NCI-H2171 (cell line): ENCODE measurements at places on chromosomes 6 and 20.

DNA sequence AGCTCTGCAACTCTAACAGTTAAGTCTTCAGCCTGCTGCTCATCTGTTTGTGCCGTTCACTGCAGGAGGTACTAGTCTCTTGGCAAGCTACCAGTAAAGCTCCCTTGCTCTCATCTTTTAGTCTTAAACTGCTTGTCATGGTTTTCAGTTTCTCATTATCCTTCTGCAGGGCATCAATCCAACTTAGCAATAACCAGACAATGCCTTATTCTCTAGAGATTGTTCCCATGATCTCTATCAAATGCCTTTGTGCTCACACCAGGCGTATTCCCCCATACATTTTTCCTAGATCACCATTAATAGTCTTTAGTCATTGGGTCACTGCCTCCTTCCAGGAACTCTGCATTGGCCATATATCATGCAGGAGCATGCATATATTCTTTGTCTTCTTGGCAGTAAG, 171.3 kb downstream of the GRM1 start:
- peak; percentile 14 for DNase-seq

DNA sequence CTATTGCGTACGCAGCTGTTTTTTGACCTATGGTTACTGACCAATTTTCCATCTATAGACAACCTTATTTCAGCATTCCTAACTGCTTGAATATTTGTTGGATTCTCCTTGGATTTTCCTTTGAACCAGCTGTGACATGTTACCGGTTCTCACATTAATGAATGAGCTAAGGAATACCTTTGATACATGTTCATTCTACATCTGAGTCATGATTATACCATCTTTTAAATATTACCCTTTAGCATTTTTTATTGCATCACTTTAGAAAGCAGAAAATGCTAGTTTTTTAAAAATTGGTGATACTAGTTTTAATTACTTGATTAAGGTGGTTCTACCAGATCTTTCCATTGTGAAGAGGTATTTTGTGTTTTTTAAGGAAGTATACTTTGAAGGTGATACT, 1.9 kb upstream of the IGF2R start:
- DNase-seq, result no peak

GRCh38 chr6:126396131-126396530, 56.2 kb downstream of the CENPW start:
- no peak for DNase-seq

GRCh38 chr6:134605034-134605433, 287.1 kb upstream of the SGK1 start:
- DNase-seq, result peak; percentile 65

- DNase-seq, result no peak
These were observed 15.7 kb upstream of the SRSF3 start for GRCh38 chr6:36578431-36578830.

GRCh38 chr6:85015396-85015990, 251.1 kb upstream of the TBX18 start:
- DNase-seq, result no peak

DNA sequence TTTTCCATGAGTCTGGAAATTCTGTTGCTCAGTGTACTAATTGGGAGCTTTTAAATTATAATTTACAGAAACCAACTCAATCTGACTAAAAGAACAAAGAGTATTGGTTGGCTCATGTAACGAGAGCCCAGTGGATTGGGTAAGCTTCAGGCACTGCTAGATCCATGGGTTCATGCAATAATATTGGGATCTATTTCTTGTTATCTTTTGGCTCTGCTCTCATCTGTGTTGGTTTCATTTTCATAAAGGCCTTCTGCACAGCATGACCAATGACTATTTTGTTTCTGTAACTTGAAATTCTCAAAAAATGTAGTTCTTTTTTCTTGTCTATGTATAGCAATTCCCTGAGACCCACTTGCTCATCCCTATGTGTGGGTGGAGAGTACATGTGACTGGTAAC, 12.0 kb downstream of the SLC2A10 start:
- DNase-seq, result no peak

GRCh38 chr20:25296094-25297093, 48.5 kb downstream of the PYGB start:
- DNase-seq, result no peak

- no peak for DNase-seq
These were observed 25.1 kb upstream of the ENPP1 start for GRCh38 chr6:131782764-131783163.

DNA sequence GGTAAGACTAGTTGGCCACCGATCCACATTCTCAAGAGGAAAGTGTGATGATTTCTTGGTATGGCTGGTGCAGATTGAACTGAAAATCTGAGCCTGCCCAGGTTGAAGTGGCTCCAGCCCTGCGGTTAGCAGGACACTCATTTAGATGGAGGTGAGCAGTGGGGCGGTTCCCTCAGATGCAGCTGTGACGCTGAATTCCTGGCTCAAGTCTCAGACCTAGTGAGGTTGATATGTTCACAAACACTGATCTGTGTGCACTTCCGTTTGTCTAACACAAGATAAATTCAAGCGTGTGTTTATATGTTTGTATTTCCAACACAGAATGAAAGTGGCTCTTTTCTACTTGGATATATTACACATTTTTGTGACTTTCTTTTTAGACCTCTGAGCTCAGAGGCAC, 83.4 kb upstream of the FRMD1 start:
- DNase-seq, result no peak

GRCh38 chr20:24837781-24838450, 111.2 kb upstream of the CST7 start:
- DNase-seq, result no peak

- no peak for DNase-seq
These were observed 42.8 kb upstream of the RALGAPA2 start for GRCh38 chr20:20755231-20755630.

GRCh38 chr20:5973172-5973571, 22.7 kb downstream of the MCM8 start:
- DNase-seq, result no peak

GRCh38 chr6:20092071-20092566, 120.2 kb downstream of the MBOAT1 start:
- no peak for DNase-seq

DNA sequence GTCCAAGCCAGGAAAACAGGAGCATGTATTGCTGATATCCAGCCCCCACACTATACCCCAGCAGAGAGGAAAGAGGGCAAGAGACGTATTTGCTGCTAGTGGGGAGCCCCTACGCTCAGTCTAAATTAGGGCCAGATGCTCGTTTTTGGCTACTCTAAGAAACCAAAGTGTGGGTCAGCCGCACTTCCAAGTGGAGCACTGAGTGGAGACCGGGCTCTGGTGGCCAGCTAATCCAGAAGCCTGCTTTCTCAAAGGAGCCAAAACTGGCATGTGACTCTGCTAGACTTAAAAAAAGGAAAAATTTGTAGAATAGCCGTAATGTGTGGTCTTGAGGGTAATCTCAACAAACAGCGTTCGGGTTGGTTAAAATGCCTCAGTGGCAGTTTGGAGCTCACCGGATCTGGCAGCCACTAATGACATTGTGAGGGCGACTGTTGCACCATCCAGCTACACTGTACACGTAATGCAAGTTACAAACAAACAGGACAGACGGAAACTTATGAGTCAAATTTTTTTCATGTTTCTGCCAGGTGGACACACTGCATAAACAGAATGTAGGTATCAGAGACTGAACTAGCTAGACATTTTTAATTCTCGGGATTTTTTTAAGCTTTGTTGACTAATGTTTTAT, 230.9 kb downstream of the FOXC1 start:
- no peak for DNase-seq

DNA sequence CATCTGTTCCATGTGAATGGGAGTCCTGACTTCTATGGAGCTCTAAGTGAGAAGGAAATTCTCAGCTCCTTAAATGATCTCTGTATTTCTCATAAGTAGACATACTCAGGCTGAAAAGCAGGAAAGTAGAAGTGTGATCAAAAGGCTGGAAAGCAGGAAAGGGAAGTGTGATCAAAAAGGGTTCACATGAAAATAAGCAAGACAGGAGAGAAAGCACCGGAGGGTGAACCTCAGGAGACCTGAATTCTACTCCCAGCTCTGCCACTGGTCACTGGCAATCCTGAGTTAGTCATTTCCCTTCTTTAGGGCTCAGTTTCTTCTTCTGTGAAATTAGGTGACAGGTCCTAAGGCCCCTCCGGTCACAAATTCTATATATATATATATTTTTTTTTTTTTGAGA, 55.5 kb upstream of the TRERF1 start:
- DNase-seq, result no peak

DNA sequence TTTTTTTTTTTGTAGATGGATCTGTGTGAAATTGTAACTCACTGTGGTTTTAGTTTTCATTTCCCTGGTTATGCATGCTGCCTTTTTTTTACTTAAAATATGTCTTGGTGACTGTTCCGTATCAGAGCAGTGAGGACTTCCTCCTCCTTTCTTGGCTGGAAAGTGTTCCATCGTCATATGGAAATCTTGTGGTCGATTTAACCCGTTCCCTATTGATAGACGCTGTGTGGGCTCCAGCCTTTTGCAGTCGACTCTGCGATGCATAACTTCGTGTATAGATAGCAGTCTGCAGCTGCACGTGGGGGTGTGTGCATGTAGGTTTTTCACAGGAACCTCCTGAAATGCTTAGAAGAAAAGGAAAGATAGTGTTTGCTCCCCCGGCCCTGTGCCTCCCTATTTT, 28.1 kb upstream of the PNPLA1 start:
- no peak for DNase-seq

GRCh38 chr6:65566117-65566516, 140.9 kb downstream of the EYS start:
- DNase-seq, result no peak
